NCI-H1436 treated with DMSO at 0.1 percent for 48 hours (cell line): ENCODE measurements at places on chromosomes 13 and 19.

- DNase-seq: no peak
Measured at GRCh38 chr13:91162180-91162579, 185.3 kb upstream of the MIR17HG start.

DNA sequence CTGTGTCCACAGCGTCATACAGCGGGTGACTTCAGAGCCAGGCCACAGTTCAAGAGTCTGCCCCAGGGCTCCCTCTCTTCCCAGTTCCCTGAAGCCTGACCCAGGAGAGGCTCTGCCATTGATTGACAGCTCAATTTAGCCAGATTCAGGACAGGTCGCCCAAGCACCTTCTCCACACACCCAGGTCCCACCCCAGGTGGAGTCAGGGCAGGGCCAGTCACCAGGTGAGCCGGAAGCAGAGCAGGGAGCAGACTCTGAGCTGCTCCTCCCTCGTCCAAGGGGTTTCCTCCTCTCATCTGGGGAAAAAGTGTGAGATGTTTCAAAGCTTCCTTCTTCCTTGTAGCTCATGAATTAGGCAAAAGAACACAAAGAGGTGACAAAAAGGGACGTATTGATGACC is 5.6 kb downstream of the CEACAM7 start:
- DNase-seq: no peak

DNA sequence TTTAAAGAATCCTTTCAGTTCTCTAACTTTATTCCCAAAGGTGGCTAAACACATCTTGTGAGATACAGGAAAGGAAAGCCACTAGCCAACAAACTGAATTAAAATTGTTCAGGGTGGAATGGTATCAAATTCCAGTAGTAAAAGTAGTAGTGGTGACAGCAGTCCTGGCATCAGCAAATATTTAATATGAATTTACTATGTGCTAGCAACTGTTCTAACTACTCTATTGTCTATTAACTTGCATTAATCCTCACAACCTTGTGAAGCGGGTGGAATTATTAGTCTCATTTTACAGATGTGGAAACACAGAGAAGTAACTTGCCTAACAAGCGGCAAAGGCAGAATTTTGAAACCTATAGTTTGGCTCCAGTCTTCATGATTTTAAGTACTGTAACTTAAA is 130.1 kb downstream of the KLF12 start:
- DNase-seq: no peak

DNA sequence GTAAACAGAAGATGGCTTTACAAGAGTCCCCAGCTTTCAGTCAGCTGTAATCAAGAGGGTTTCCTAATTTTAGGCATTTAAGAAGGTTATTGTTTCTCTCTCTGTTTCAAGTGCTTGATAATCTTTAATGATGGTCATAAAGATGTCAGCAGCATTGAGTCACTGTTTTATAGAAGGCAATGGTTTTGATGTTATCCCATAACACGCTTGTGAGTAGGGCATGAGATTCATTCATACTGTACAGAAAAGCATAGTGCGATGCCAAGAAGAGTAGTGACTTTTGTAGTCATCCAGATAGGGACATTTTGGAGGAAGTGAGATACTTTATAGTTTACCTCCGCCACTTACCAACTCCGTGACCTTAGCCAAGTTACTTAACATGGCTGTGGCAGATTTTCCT is 364.2 kb upstream of the SLC10A2 start:
- DNase-seq: no peak

GRCh38 chr13:79709471-79709870 is 228.5 kb downstream of the NDFIP2 start:
- DNase-seq: no peak

DNA sequence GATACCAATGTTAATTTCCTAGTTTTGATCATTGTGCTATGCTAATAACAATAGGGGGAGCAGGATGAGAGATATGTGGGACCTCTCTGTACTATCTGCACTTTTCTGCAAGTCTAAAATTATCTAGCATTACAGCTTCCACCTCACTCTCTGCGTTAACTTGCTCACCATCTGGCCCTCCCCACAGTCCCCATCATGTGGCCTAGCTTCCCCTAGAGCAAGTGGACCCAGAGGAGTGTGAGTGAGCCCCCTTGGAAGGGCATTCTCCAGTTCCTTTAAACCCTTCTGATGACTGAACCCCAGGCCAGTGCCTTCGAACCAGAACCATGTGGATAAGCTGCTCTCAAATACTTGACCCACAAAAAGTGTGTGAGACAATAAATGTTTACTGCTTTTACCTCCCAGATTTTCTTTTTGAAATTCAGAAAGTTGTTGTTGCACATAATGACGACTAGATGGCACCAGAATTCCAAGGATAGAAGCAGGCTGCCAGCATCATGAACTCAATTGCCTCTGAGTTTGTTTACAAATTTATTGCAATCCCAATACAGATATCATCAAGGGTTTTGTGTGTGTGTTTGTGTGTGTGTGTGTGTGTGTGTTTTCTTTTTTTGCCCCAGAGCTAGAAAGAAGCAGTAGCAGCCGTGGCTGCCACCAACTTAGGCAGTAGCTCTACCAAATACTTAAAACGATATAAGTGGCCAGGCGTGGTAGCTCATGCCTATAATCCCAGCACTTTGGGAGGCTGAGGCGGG is 49.0 kb upstream of the ZNF780A start:
- no peak for DNase-seq

- DNase-seq: no peak
Measured at GRCh38 chr13:73040484-73040883, 18.3 kb upstream of the KLF5 start.

GRCh38 chr13:28489524-28489931 is 5.4 kb downstream of the FLT1 start:
- no peak for DNase-seq

- no peak for DNase-seq
Measured at GRCh38 chr19:7846155-7846646, 16.2 kb downstream of the EVI5L start.

GRCh38 chr13:29411481-29411880 is 184.0 kb downstream of the SLC7A1 start:
- DNase-seq: no peak

GRCh38 chr19:50067575-50067974 is 41.8 kb downstream of the ZNF473 start:
- no peak for DNase-seq

DNA sequence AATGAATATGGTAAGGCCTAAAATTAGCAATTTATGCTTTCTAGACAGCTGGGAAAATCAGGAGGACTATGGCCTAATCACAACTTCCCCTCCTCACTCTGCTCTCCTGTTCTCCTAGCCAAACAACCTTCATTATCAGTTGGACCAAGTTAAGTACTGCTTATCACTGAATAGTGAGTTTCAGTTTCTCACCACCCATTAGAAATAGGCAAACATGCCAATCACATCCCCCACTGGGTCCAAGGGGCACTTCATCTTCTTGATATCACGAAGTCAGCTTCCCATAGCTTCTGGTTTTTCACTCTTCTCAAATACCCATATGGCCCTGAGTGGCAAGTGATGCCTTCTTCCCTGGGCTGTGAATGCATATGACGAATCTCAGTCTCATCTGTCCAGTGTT is 689.6 kb downstream of the SLITRK5 start:
- no peak for DNase-seq

DNA sequence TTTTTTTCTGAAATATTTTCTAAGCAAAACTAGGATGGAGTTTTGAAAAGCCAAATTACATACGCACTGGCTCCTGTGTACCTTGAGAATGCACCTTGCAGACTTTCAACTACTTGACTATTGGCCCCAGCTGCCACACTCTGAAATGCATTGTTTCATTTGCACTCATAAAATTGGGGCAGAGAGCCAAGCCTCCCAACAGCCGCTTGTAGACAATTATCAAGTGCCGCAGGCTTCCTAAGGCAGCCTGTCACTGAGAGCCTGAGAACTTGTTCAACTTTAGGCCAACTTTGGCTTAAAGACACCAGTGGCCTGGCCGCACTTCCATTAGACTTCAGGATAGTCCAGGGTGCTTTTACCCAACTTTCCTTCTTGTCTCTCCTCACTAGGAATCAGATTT is 115.7 kb upstream of the STARD13 start:
- DNase-seq: no peak

GRCh38 chr13:77448689-77449088 is 86.8 kb upstream of the SCEL start:
- no peak for DNase-seq

DNA sequence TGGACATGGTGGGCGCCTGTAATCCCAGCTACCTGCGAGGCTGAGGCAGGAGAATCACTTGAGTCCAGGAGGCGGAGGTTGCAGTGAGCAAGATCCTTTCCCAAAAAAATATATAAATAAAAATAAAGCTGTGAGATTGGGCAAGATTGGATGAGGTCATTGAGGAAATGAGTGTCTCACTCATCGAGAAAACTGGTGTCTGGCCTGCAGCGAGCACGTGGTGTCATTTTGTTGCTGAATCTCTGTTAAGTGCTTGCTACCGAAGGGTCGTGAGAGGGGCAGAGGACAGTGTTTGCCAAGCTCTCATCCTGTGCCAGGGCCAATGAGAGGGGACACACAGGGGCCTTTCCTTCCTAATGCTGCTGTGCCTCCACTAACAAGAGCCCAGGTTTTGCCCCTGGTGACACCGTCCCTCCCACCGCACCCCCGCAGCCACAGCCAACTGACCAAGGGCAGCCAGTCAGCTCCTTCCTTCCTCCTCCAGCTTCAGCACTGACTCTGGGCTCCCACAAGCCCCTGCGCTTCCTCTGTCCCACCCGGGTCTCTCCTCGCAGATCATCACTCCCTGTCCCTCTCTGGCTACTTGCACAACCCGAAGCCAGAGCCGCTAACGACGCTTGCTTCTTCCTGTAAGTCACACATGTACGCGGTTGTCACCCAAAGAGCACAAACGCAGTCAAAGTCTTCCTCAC is 3.2 kb downstream of the POLD1 start:
- no peak for DNase-seq

DNA sequence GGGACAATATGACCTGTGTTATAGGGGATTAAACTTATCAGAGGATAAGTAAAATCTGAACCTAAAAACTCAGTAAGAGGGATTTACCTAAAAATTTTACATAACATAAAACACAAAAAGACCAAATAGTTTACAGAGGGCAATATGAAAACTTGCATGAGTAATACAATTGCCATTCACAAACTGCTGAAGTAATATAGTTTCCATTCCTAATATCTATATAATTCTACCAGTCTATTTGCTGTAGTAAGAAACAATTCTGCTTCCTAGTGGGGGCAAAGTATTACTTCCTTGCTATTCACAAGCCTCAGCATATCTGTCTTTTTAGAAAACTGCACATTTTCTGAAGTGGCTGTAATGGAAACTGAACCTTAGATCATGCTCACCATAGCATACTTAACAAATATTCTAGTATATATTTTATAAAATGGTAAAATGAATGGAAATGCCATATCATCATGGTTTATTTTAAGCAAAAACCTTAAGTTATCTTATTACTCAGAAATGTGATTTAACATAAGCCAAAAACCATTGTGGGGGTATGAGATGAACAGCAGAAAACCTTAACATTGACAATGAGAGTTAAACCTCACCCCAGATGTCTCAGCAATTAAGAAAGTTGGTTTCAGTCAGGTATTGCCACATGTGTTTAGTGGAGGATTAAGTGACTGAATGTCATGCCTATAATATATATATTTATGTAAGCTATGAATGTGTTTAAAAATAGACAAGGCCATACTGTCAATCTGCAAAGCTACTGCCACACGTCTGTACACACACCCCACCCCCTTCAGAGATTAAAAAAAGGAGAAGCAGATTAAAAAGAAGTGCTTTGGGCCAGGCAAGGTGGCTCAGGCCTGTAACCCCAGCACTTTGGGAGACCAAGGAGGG is 136.8 kb downstream of the MIPEP start:
- no peak for DNase-seq

DNA sequence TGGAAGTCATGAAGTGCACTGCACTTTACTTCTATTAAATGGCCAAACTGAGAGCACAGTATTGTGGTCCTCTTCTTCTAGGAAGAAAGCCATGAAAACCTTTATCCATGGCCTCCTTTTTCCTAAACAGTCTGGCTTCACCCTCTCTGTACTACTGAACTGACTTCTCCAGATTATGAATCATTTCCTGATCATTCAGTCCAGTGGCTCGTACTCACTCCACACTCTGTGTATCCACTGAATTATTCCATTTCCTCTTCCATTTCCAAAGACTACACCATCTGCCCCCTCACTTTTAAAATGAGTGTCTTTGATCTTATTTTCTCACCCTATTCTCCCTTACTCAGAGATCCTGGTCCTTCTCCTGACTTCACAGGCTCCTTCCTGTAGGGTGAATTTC is 29.7 kb upstream of the FREM2 start:
- no peak for DNase-seq

DNA sequence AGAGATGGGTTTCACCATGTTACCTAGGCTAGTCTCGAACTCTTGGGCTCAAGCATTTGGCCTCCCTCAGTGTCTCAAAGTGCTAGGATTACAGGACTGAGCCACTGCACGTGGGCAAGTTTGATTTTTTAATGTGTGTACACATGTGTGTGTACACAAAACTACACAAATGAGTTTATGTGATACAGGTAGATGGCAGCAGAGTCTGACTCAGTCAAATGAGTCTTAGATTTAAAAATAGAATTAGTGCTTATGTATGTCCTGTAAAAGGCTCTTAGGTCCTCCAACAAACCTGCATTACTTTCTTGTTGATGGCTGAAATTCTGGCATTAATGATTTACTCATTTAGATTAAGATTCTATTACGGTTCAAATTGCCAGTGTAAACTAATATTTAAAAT is 293.7 kb downstream of the PCDH17 start:
- DNase-seq: no peak

GRCh38 chr19:16201011-16201391 is 3.3 kb downstream of the AP1M1 start:
- no peak for DNase-seq

GRCh38 chr13:36528105-36528504 is 95.8 kb downstream of the CCNA1 start:
- no peak for DNase-seq

DNA sequence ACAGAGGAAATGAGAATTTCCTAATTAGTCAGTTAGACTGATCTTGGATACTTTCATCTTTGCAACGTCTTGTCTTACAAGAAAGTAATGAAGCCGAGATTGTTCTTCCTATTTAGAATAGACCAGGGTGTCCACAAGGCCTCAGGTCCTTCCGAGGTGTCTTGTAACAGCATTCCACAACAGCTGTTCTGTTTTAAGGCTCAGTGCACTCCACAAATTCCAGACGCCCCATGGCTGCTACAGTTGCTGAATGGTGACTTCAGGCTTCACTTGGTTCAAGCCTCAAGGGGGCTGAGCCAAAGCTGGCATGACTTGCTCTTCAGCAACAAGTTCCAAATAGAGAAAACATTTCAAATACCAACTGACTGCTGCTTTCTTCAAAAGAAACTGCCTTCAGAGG is 143.4 kb downstream of the SHISA2 start:
- no peak for DNase-seq

GRCh38 chr19:955803-956765 is 28.1 kb upstream of the WDR18 start:
- DNase-seq: no peak

DNA sequence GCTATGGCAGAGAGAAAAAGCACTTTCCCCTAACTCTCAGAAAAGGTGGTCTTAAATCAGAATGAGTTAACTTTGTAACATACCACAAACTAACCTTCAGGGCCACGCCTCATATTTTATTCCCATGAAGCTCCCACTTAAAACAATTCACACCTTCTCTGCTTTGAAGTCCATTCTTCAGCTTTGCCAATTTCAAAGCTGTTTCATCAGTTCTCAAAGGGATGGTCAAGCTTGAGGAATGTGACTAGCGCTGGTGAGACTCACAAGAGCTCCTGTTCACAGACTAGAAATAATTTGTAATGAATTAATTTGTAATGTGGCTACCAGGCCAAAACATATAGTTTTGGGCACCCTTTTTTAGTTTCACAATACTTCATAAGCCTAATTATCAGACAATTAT is 68.2 kb downstream of the STK24 start:
- no peak for DNase-seq

GRCh38 chr13:98484289-98485219 is 92.4 kb downstream of the STK24 start:
- no peak for DNase-seq
